ENCODE measurements at places on chromosomes 6 and 20. TPM values are rescaled to one million over a fixed set of nuclear protein-coding genes. Genes with fewer than 3 reads are reported as not detected.

Gene MYL9
- total RNA-seq = 4.8 TPM

Gene CRIP3
- total RNA-seq = not detected

Gene CPNE1
- 76.1 TPM for total RNA-seq

Gene DEK
- 143 TPM for total RNA-seq

Gene FAM83D
- total RNA-seq = 32.0 TPM

Gene ARMC12
- not detected for total RNA-seq

Gene C6orf47
- 18.1 TPM for total RNA-seq

Gene RAB32
- 47.6 TPM for total RNA-seq

Gene CTAGE9
- total RNA-seq = not detected

Gene SLC17A1
- not detected for total RNA-seq

Gene TNFRSF6B
- 31.8 TPM for total RNA-seq

Gene STMND1
- not detected for total RNA-seq

Gene NINL
- total RNA-seq = 3.7 TPM

Gene MTFR2
- 9.1 TPM for total RNA-seq

Gene FRK
- 2.7 TPM for total RNA-seq

Gene WASF1
- 18.0 TPM for total RNA-seq

Gene MAP3K7
- 20.6 TPM for total RNA-seq

Gene SLC4A11
- 13.0 TPM for total RNA-seq

Gene HLA-DQB2
- total RNA-seq = not detected

Gene SLC25A27
- 3.1 TPM for total RNA-seq

Gene CST4
- not detected for total RNA-seq

Gene ZNF76
- total RNA-seq = 10.7 TPM

Gene ZBTB46
- total RNA-seq = 0.93 TPM

Gene MUC21
- total RNA-seq = not detected

Gene NHLRC1
- 1.8 TPM for total RNA-seq

Gene PLN
- not detected for total RNA-seq

Gene OPRM1
- 0.42 TPM for total RNA-seq

Gene CALHM6
- total RNA-seq = 2.4 TPM

Gene OR2J2
- total RNA-seq = not detected

Gene ADGRF5
- total RNA-seq = under 0.01 TPM

Gene CST1
- 0.28 TPM for total RNA-seq

Gene GGT7
- 3.5 TPM for total RNA-seq

Gene XKR7
- not detected for total RNA-seq

Gene CCN6
- total RNA-seq = 0.14 TPM

Gene FAM184A
- total RNA-seq = 0.14 TPM

Gene VGLL2
- total RNA-seq = not detected

Gene KCNQ2
- not detected for total RNA-seq

Gene DCBLD1
- total RNA-seq = 28.8 TPM

Gene RIPPLY2
- not detected for total RNA-seq

Gene DAAM2
- total RNA-seq = 1.9 TPM

Gene FRS3
- 1.2 TPM for total RNA-seq

Gene GDAP1L1
- not detected for total RNA-seq

Gene SLC52A3
- 0.42 TPM for total RNA-seq

Gene MUCL3
- not detected for total RNA-seq

Gene ADGB
- not detected for total RNA-seq

Gene WFDC12
- not detected for total RNA-seq

Gene EYA4
- 3.9 TPM for total RNA-seq

All from airway epithelial cell (primary cell).